T-cell (primary cell): ENCODE measurements at places on chromosomes 7 and 10.

DNA sequence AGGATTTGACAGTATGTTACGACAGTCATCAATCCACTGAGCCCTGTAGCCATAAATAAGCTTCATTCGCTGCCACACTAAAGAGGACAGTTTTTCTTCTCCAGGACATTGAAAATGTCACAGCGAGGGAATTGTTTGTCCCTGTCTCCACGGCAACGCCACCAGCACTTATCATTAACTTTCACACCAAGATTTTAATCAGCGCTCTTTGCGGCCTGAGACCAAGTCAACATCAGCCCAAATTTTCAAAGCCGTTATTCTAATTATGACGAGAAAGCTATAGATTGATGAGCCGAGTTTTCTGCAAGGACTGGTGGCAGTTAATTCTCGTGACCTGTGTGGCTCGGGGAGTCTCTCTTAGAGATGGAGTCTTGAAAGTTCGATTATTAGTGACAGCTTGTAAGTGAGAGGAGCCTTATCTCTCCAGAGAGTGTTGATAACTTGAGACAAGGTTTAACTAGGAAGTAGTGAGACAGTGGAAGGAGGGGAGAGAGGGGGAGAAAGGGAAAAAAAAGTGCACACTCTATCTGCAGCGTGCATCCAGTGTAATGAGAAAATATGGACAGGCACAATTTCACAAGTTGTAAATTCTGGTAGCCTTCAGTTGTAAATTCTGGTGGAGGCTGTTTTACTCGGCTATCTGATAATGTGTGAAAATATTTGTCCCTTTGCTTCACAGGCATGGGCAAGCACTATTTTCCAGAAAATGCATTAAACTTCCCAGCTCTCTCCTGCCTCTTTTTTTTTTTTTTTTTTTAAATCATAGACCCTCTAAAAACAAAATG lies 473.3 kb downstream of the LRMDA start:
- no peak for DNase-seq
- H3K27me3 ChIP-seq = no peaks in the 10 kb centered on the region
- no peak overlapping the region for H3K4me3 ChIP-seq
- no peaks in the 10 kb centered on the region for H3K4me1 ChIP-seq

DNA sequence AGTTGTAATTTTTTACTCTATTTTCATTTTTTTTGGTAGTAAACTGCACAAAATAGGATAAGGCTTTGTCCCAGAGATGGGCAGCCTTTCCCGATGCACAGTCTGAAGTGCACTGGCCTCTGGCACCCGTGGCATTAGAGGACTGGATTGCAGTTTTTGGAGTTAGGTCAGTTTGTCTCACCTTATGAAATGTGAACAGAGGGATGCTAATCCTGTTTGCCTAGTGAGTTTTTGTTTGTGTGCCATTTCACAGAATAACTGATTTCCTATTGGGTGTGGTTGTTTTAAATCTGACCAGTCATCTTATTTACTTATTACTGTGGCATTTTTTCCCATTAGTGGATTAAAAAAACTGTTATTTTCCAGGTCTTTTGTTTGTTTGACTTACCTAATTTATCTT lies 109.5 kb upstream of the GATA3 start:
- no peak for DNase-seq
- no peak overlapping the region for H3K4me3 ChIP-seq
- H3K27me3 ChIP-seq = no peaks in the 10 kb centered on the region
- no peak overlapping the region for H3K27ac ChIP-seq
- H3K4me1 ChIP-seq = peaks cover 3% of the 10 kb centered on the region

DNA sequence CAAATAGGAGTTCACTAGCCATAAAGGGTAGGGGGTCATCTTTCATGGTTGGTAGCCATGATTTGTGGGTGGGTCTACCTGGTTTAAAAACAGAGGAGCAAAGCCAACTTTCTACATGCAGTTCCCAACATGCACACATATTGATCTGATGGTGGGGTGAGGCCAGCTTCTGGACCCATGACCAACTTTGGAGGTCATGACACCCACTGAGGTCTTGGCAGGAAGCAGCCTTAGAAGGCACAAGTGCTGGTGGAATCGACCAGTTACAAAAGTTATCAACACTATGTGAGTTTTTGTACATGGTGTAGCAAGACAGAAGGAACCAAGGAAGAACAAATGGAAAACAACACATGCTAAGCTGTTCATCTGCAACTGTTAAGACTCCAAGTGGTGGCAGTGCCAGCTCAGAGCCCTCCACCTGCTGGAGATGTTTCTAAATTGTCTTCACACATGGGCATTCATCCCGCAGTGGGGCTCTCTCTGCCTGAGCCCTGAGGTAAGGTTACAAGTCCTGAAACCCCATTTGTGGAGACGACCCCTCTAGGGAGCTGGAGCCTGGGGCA lies 101.1 kb upstream of the TCF7L2 start:
- H3K4me3 ChIP-seq = no peak overlapping the region
- DNase-seq = no peak
- H3K36me3 ChIP-seq = no peaks in the 10 kb centered on the region
- no peak overlapping the region for H3K27ac ChIP-seq
- H3K4me1 ChIP-seq = no peaks in the 10 kb centered on the region

- no peak overlapping the region for H3K4me3 ChIP-seq
- no peaks in the 10 kb centered on the region for H3K27me3 ChIP-seq
- DNase-seq = no peak
- no peak overlapping the region for H3K27ac ChIP-seq
Measured at GRCh38 chr10:79156334-79157274, 87.8 kb downstream of the ZMIZ1 start.

GRCh38 chr7:101995121-101995520 lies 177.7 kb downstream of the CUX1 start:
- H3K36me3 ChIP-seq = no peaks in the 10 kb centered on the region
- H3K4me1 ChIP-seq = peaks cover 2% of the 10 kb centered on the region
- no peaks in the 10 kb centered on the region for H3K27me3 ChIP-seq

DNA sequence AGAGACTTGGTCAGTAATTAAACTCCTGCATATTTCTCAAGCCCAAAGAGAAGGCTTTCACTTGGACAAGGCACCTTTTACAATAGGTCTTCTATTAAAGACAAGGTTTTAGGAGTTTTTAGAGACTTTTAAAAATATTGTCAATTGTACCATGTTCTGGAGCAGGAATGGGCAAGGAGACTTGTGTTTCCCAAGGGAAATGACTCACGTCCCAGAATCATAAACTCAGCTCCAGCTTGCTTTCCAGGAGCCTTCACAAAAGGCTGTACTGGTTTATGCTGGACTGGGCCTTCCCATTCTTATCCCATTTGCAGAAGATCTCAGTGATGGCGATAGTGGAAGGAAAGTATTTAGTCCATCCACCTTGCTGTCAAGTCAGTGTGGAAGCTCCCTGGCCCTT lies 7.8 kb upstream of the GLI3 start:
- H3K4me3 ChIP-seq = no peak overlapping the region
- H3K27ac ChIP-seq = no peak overlapping the region
- no peak for DNase-seq
- H3K4me1 ChIP-seq = no peaks in the 10 kb centered on the region

- H3K36me3 ChIP-seq = peaks cover 4% of the 10 kb centered on the region
- no peak overlapping the region for H3K4me3 ChIP-seq
Measured at GRCh38 chr10:124728071-124728829, 15.9 kb downstream of the FAM53B start.

DNA sequence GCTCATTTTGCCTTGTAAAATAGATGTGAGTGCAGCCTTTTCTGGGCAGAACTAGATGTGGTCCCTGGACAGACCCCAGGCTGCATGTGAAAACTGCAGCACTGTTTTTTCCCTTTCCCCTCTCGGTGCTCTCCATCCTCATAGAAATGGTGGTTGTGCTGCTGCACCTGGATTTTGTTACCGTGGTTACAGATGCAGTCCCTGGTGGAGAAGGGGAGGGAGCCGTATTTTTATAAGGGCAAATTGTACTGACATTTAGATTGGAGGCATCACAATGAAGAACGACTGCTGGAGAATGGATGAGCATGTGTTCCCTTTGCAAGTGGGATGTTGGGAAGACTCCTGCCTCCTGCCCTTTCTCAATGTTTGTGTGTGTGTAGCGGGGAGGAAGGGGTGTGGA lies 469.9 kb downstream of the CCSER2 start:
- H3K4me1 ChIP-seq = no peaks in the 10 kb centered on the region
- no peak overlapping the region for H3K27ac ChIP-seq
- no peak overlapping the region for H3K4me3 ChIP-seq
- DNase-seq = no peak
- no peaks in the 10 kb centered on the region for H3K36me3 ChIP-seq

- H3K36me3 ChIP-seq = no peaks in the 10 kb centered on the region
- H3K27ac ChIP-seq = no peak overlapping the region
- no peak for DNase-seq
- no peaks in the 10 kb centered on the region for H3K4me1 ChIP-seq
- H3K27me3 ChIP-seq = no peaks in the 10 kb centered on the region
- no peak overlapping the region for H3K4me3 ChIP-seq
Measured at GRCh38 chr7:133851411-133851810, 275.7 kb upstream of the LRGUK start.

- H3K4me1 ChIP-seq = peaks cover 30% of the 10 kb centered on the region
- H3K27ac ChIP-seq = no peak overlapping the region
- peaks cover 30% of the 10 kb centered on the region for H3K27me3 ChIP-seq
- H3K36me3 ChIP-seq = no peaks in the 10 kb centered on the region
Measured at GRCh38 chr7:380711-381210, 90.8 kb downstream of the FOXL3 start.

DNA sequence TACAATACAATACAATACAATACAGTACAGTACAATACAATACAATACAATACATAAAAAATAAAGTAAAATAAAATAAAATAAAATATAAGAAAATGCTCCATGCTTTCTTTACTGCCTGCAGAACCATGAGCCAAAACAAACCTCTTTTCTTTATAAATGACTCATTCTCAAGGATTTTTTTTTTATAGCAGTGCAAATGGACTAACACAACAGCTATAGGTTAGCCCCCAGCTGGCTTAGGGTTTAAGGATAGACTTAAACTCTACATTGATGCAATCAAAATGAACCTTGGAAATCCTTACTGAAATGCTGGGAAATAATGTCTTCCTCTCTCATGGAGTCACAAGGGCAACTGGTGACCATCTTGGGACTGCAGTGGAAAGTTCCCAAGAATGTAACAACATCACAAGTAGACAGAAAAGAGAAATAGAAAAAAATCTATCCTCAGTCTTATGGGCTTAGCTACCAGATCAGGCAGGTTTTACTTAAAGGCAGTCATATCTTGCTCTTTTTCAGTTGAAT lies 348.9 kb downstream of the ARL4A start:
- no peaks in the 10 kb centered on the region for H3K4me1 ChIP-seq
- no peak overlapping the region for H3K27ac ChIP-seq
- H3K4me3 ChIP-seq = no peak overlapping the region
- H3K27me3 ChIP-seq = no peaks in the 10 kb centered on the region
- no peaks in the 10 kb centered on the region for H3K36me3 ChIP-seq

GRCh38 chr10:127207081-127207480 lies 10.7 kb upstream of the INSYN2A start:
- H3K27ac ChIP-seq = no peak overlapping the region
- H3K27me3 ChIP-seq = no peaks in the 10 kb centered on the region
- H3K4me3 ChIP-seq = no peak overlapping the region

DNA sequence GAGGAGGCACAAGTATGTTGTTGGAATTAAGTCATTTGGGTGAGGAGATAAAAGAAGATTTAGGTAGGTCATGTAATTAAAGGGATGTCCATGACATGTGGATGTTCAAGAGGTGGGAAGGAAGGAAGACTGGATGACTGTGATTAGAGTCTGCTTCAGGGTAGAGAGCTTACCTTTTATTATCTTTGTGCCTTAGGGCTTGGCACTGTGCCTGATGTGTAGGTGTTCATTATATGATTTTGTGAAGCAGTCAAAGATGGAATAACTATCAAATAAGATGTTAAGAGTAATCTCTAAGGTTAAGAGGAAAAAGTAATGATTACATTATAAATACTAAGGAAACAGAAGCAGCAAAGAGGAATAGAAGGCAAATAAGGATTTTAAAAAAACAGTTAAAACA lies 97.8 kb downstream of the CDK14 start:
- H3K36me3 ChIP-seq = no peaks in the 10 kb centered on the region
- no peak overlapping the region for H3K4me3 ChIP-seq
- no peak overlapping the region for H3K27ac ChIP-seq
- H3K4me1 ChIP-seq = no peaks in the 10 kb centered on the region
- H3K27me3 ChIP-seq = no peaks in the 10 kb centered on the region

DNA sequence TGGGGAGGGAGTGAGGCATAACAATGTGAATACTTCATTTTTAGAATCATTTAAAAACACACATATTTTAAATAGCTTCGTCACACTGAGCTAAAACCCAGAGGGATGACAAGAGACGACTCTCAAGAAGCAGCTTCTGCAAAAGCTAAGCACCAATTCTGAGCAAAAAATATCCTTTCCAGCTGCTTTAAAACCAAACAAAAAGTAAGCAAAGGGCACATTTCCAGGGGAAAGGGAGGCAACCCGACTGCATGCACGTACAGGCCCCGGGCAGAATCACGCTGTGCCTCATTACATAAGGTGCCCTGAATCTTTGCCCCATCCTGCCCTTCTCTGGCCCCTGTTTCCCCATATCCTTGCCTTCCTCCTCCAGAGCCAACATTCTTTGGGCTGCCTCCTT lies 78.4 kb downstream of the DGKI start:
- H3K27ac ChIP-seq = no peak overlapping the region
- no peaks in the 10 kb centered on the region for H3K36me3 ChIP-seq
- H3K4me1 ChIP-seq = no peaks in the 10 kb centered on the region

DNA sequence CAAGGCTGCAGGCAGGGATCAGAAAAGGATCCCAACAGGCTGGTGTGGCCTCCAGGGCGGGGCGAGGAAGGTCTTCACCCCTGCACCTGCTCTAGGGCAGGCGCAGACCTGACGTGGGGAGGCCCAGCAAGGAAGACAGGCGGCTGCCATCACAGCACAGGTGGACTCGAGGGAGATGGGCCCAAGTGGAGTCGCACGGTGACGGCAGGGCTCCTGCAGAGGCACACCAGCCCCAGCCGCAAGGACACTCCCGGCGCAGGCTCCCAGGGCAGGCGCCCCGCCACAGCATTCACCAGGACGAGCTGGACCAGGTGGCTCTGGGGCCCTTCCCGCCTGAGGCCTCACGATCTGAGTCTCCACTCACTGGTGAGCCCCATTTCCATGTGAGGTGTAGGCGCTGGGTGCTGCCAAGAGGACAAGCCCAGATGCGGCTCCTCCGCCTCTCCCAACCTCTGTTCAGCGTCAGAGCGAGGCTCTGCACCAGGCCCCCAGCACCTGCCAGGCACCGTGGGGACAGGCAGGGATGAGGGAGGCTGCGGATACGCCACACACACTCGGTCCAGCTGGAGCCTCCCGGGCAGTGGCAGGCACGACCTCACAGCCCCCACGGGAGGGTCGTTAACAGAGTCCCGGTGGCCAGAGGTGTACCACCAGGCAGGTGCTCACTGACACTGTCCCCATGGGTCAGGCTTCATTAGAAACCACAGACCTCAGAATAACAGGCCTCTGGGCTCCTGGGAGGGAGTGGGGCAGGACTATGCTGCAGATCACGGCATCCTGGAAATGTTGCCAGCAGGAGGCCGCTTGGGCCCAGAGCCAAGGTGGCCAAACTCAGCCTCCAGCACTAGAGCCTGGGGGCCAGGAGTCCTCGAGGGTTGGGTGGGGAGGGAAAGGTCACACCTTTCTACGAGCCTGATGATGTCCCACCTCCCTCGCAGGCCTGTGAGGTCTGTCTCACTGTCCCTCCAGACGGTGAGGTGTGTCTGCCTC lies 111.6 kb downstream of the MAD1L1 start:
- peak overlapping the region; percentile 44 for H3K27ac ChIP-seq
- H3K4me3 ChIP-seq = no peak overlapping the region
- DNase-seq = no peak
- peaks cover 23% of the 10 kb centered on the region for H3K4me1 ChIP-seq
- no peaks in the 10 kb centered on the region for H3K36me3 ChIP-seq
